ENCODE measurements at places on chromosomes 7 and 10.

DNA sequence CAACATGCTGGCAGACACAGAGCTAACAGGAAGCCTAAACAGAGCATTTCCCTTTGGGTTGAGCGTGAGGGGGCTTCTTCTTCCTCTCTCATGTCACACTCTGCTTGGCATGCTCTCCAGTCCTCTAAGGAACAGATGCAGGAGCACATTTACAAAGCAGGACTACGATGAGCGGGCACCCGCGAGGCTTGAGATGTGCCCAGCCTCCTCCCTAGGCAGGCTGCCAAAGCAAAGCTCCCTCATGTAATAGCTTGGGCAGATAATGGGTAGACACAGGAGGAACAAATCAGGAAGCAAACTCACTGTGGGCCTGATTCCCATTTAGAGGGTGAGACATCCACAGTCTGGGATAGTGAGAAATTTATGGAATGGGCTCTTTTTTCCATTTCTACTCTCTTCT is 519.1 kb downstream of the NRG3 start:
- no peak for DNase-seq

GRCh38 chr10:102280397-102281101 is 35.2 kb downstream of the GBF1 start:
- DNase-seq = no peak

DNA sequence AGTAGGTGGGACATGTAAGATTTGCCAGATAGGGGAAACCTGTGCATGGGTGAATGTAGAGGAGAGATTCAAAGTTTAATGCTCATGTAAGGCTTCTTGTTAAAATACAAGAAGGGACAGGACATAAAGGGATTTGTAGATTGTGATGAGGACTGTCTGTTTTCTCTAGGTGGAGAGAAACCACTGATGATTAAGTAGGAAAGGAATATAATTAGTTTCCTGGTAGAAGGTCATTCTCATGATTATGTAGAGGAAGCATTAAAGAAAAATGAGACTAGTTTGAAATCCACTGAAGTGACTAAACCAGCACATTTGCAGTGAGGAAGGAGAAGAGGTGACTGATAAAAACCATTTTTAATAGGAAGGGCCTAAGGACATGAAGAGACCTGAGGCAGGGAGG is 19.6 kb upstream of the MACC1 start:
- DNase-seq = no peak

GRCh38 chr7:155287284-155287935 is 10.3 kb upstream of the INSIG1 start:
- DNase-seq = no peak

DNA sequence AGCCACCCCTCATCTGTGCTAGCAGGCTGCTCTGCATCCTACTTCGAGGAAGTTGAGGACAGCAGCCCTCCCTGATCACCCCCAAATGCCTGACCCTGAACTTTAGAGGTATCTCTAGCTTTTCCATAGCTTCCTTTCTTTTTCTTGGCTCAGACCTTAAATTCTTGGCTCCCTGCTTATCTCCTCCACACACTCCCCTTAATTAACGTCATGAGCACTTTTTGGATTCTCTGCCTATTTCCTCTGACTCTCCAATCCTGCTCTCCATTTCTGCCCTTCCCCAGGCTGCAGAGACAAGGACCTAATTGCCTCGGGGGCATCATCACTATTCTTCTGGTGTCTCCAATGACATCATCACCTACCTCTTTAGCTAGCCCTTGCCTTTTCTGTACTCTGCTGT is 40.8 kb upstream of the SEC61G start:
- DNase-seq = no peak

- DNase-seq = peak; percentile 61
These were observed 42.2 kb downstream of the ZWINT start for GRCh38 chr10:56318816-56319215.

GRCh38 chr7:69177941-69178494 is 420.3 kb upstream of the AUTS2 start:
- no peak for DNase-seq

DNA sequence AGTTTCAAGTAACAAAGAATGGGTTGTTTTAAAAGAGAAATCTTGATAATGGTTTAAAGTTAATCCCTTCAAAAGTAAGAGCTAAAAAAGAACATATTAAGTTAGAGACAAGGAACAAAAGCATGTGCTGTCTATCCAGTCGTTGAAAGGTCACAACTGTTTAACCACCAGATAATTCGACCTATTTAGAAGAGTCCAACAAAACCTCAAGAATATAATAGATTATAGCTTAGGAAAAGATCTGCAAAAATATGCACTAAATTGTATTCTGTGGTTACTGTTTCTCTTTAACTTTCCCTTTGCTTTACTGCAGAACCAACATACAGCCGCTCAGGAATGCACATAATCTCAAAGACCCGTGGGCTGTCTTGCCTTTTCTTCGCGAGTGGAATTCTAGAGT is 74.9 kb downstream of the PCGF5 start:
- no peak for DNase-seq

DNA sequence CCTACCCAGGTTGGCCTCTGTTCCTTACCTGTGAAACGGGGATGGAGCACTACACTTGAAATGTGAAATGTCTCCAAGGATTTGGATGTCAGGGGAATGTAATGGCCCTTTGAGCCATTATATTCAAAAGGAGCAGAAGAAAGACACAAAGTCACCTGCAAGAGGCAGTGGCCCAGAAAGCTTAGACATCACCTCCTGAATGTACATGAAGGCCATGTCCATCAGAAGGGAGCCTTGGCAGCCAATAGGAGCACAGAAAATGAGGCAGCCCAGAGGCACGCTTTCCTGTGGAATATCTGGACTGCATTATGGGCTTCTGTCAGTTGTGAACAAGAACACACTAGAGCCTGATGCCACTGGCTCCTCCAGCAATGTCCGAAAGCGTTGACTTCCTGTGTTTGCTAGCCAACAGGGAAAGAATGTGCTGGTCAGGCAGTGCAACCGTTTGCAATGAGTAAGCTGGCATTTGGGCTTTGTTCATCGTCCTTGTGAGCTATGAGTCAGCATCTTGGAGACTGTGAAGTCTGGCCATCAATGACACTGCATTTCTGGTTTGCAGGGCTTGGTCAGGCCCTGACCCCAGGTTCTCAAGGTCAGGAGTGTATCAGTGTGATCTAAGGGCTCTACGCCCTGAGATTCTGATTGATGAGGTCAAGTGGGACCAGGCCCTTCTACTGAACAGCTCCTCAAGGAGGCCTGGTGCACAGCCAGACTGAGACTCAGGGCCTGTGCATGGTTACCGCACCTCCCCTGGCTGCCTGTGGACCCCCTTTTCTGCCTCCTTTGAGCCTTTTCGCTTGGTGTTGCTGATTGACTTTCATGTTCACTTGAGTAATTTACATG is 222.4 kb downstream of the RPS24 start:
- DNase-seq = no peak

GRCh38 chr10:28986117-28986792 is 302.6 kb upstream of the LYZL1 start:
- DNase-seq = no peak

- no peak for DNase-seq
These were observed 119.9 kb upstream of the RHOBTB1 start for GRCh38 chr10:61063901-61064300.

GRCh38 chr7:132666071-132666773 is 90.0 kb upstream of the PLXNA4 start:
- no peak for DNase-seq
